ENCODE measurements at places on chromosomes 5 and 9. TPM values are rescaled to one million over a fixed set of nuclear protein-coding genes. Genes with fewer than 3 reads are reported as not detected.
A peak's percentile ranks its signal among the peaks of the same experiment; 100 is the strongest.

DNA sequence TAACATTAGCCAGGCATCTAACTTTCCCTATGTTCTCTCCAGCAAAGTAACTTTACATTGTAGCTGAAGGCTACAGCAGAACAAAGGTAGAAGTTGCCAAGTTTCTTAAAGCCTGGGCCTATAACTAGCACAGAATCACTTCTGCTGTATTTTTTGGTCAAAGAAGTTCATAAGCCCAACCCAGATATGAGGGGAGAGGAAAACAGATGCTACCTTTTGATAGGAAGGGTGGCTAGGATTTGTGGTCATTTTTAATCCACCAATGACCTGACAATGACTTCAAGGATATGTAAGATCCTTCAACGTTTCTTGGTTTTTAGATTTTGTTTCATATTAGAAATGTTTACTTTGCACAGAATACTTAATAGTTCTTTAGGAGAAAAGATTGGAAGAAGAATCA lies 64.2 kb upstream of the RANBP3L start:
- no peak for DNase-seq

GRCh38 chr5:168364151-168364661 lies 72.8 kb downstream of the WWC1 start:
- no peak for DNase-seq

- peak; percentile 44 for DNase-seq
These were observed 17.0 kb downstream of the CDK5RAP2 start for GRCh38 chr9:120562861-120563443.

Gene EFNA5
- 36.4 TPM for total RNA-seq

Gene INSL4
- total RNA-seq, result not detected

Gene BARX1
- total RNA-seq, result not detected

Gene S100Z
- 0.20 TPM for total RNA-seq

Gene AQP7
- total RNA-seq, result 173 TPM

Gene DMRT3
- not detected for total RNA-seq

Data from left ventricle myocardium superior (tissue), 1 donor.